Fibroblast of skin of abdomen (primary cell): ENCODE measurements at places on chromosomes 3 and 15.

DNA sequence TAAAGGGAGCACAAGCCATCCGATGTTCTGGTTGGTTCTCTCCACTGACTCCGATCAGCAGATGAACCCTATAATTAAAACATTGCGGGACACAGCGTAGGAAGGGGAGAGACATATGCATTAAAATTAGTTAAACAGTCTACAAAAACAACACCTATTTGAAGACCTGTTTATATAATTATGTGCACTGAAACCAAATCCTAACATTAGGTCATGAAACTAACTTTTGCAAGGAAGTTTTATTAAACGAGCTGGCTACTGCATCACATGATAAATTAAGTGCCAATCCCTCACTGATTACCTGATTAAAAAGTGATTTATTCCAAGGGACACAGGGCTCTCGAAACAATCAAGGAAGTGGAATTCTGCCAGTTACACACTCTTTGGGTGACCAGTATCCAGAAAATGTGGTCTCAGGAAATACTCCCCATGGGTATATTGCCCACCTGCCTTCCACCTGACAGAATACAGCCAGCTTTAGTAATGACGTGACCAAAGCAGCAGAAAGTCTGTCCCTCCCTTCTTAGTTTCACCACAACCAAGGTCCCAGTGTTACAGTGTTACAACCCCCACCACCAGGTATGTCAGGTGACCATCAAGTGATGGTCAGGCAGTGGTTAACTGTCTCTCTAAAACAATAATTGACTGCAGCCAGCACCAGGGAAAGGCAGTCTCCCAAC, 69.5 kb downstream of the HERC1 start:
- DNase-seq: no peak

GRCh38 chr3:136291302-136291701, 41.2 kb downstream of the PCCB start:
- DNase-seq: no peak

GRCh38 chr3:43752905-43753304, 62.2 kb downstream of the ABHD5 start:
- no peak for DNase-seq

GRCh38 chr3:171890398-171890797, 47.2 kb downstream of the TMEM212 start:
- DNase-seq: no peak

- DNase-seq: no peak
Observed at GRCh38 chr15:25858952-25859760, 4.0 kb downstream of the ATP10A start.

DNA sequence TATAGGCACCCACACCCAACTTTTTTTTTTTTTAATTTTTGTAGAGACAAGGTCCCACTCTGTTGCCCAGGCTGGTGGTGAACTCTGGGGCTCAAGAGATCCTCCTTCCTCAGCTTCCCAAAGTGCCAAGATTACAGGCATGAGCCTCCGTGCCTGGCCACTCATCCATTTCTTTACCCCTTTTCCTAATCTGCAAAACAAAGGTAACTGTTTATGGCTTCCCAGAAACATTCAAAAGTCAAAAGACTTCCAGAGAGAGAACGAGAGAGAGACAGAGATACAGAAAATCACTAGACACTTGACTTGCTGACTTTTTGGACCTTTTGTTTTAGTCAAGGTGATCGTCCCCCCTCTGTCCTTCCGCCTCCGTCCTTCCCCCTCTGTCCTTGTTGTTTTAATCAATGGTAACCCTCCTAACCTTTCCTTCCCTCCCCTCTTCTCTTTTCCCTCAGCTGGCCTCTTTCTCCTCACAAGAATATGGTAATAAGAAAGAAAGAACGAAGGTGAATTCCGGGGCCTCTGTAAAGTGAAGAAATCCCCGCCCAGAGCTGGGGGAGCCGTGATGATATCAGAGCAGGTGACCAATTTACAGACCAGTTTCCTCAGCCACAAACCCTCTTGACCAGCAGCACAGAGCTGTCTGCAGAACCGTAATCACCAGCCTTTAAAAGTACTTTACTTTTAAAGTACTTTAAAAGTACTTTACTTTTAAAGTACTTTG, 21.9 kb downstream of the KLHL6 start:
- DNase-seq: no peak

- no peak for DNase-seq
Observed at GRCh38 chr15:76342382-76343201, 6.0 kb downstream of the ISL2 start.

DNA sequence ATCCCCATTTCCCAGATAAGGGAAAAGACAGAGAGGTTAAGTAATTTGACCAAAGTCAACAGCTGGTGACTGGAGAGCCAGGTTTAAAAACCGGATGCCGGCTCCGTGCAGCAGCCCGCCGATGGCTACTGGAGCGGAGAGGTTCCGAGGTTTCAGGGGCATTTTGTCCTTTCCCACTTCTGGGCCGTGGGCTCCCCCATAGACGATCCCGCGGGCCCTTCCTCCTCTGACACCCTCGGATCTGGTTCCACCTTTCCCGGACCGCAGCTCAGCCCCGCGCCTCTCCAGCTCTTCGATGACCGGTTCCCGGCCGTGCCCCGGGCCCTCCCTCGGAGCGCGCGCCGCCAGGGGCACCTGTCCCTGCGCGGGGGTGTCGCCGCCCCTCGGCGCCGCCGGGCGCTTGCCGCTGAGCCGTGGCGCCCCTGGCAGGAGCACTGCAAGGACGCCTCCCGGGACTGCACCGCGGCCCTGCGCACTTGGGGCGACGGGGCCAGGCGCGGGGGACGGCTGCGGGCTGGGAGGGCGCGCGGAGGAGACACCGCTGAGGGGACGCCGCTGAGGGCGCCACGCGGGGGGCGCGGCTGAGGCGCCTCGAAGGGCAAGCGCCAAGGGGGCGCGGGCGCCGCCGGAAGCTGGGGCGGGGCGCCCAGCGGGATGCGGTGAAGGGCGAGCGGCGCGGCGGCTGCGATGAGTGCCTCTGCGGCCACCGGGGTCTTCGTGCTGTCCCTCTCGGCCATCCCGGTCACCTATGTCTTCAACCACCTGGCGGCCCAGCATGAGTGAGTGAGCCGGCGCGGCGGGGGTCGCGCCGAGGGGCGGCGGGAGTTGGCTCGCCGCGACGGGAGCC, at the start of gene TM6SF1:
TSS of gene TM6SF1 (plus strand) at position 652 of the 847 bp plus-strand sequence. CDS start at position 688, 36 bp downstream.
- no peak for DNase-seq

DNA sequence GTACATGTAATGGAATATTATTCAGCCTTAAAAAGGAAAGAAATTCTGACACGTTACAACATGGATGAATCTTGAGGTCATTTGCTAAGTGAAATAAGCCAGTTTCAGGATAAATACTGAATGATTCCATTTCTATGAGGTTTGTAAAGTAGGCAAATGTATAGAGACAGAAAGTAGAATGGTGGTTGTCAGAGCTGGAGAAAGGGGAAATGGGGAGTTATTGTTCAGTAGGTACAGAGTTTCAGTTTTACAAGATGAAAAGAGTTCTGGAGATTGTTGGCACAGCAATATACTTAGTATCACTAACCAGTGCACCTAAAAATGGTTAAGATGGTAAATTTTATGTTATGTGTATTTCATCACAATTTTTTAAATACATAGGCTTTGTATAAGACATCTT, 60.6 kb downstream of the USP8 start:
- no peak for DNase-seq

GRCh38 chr3:4778119-4778518, 201.1 kb upstream of the BHLHE40 start:
- no peak for DNase-seq

DNA sequence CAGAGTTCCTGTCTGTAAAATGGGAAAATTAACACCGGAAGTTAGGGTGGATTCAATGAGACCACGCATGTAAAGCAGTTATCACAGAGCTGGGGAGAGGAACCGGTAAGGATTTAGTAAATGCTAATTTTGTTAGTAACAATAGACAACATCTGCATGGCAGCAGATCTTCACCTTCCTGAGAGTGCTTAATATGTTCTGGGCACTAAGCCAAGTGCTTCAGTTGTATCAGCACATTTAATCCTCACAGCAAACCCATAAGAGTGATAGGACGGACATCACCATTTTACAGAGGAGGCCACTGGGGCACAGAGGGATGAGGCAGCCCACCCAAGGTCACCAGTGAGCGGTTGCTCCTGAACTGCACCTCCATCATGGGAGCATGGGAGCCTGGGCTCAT, 189.4 kb downstream of the WNT5A start:
- DNase-seq: no peak

DNA sequence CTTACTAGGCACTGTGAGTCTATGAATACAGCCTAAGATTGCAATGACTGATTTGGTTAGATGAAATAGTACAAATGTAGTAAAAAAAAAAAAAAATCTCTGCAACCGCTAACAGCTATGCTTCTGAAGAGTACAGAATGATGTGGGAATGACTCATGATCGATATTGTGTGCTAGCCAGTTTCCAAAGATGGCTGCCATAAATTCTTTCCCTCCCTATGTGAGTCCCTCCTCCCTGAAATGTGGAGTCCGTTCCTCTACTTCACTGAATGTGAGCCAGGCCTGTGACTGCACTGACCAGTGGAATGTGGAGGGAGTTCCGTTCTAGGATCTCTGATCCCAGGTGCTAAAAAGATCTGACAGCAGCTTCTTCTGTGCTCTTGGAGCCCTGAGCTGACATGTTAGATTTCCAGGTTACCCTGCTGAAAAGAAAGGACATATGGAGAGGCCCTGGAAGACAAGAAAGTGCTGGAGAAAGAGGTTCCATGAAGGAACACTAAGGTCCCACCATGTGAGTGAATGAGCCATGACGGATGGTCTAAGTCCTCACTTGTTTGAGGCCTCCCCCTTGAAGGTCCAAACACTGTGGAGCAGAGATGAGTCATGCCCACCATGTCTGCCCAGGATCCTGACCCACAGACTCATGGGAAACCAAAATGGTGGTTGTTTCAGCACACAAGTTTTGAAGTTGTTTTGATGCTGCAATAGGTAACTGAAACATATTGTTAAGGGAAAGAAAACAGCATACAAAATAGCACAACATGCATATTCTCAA, 46.3 kb downstream of the DGKG start:
- peak; percentile 47 for DNase-seq

DNA sequence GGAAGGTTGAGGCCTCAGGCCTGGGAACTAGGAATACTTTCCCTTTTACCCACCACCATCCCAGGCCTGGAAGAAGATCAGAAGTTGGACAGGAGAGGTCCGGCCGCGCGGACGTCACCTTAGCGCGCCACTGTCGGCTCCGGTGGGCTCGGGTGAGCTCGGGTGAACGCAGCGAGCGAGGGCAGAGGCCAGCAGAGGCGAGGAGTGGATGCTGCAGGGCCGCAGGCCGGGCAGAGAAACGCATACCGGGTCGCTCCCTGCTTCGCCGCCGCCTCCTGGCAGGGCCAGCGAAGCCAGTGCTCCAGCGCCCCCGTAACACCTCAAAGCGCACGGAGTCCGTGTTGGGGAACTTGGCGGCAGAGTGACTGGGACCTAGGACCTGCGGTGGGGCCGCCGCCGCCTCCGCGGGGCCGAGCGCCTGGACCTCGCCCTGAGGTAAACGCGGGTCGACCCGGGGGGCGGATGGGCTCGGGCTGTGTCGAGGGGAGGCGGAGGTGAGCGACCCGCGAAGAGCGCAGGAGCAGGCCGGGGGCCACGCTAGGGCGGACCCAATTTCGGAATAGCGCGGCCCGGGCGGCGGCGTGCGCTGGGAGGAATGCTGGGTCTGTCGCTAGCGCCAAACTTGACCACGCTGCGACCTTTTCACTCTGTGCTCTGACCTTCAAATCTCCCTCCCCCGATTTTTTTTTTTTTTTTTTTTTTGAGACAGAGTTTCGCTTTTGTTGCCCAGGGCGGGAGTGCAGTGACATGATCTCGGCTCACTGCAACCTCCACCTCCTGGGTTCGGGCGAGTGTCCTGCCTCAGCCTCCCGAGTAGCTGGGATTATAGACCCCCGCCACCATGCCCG, 1.6 kb downstream of the CYP11A1 start:
- peak; percentile 69 for DNase-seq

DNA sequence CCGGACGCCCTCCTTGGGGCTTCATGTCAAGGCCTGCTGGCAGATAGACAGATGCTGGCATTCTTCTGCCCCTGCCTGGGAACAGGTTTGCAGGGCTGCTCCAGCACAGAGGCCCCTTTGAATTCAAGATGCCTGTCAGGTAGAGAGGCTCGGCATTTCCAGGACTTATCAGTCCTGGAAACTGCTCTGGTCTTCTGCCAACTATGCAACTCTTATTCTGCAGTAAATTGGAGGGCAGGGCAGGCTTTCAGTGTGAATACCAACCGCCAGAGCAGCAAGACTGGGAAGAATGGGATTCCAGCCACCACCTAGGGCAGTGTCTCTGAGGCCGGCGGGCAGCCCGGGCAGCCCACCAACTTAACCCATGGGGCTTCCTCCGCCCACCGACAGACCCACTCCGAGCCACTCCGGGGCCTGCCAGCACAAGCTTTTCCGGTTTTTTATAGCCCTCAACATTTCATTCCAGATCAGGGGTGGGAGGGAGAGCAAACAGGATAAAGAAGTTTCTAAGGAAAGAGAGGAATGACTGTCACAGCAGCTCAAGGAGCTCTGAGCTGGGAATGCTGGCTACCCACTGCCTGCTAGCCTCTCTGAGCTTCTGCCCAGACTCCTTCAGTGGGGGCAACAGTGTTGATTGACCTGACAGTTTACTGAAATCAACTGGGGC, 140.9 kb downstream of the NTRK3 start:
- no peak for DNase-seq

GRCh38 chr15:58010983-58011382, 54.5 kb downstream of the ALDH1A2 start:
- DNase-seq: peak; percentile 7

DNA sequence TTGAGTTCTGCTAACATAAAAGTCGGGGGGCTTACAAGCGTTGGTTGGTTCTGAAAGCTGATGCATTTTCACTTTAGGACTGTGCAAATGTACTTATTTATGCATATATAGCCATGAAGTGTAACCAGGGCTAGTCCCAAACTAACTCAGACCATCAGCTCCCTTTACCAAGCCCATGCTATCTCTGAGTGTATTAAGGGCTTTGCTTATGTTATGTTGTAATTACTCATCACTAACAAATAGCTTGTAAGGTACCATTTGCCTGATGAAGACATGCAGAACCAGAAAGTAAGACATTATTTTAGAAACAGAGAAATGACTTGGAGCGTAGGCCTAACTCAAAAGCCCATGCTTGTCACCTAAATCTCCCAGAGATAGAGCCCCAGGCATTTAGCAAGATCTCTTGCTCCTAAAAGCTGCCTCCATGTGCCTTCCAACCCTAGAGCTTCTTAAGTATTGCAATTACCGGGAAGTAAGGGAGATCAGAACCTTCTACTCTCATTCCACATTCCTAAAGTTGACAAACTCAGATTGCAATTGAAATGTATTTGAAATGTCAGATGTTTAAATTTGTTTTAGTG, 362.9 kb upstream of the RBMS3 start:
- no peak for DNase-seq
